ENCODE measurements at places on chromosomes 16 and 17.

GRCh38 chr17:72388765-72389473 lies 268.1 kb downstream of the SOX9 start:
- no peak for DNase-seq

DNA sequence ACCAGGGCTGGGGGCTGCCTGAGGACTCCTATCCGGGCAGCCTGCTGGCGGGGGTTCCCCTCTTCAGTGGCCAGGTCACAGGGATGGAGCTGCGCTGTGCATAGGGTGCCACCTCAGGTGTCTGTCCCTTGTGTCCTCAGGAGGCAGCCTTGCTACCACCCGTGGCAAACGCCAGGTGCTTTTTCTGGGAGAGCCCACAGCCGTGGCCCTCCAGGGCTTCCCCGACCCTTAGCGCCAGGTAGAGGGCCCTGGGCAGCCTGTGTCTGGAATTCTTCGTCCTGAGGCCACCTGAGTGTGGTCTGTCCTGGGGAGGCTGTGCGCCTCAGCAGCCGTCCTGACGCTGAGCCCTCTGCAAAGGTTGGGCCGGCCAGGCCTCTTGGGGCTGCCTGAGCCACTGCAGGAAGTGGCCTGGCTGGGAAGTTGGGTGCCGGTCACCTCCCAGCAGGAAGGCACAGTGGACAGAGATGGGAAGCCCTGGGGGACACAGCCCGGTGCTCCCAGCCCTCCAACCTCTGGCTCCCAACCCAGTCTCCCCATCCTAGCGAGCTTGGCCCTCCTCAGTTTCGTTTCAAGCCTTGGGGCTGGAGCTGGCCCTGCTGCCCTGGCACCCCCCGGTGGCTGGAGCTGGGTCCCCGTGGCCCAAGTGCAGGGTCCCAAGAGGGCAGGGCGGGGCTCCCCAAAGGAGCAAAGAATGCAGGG lies 7.6 kb upstream of the BAIAP3 start:
- DNase-seq: no peak

DNA sequence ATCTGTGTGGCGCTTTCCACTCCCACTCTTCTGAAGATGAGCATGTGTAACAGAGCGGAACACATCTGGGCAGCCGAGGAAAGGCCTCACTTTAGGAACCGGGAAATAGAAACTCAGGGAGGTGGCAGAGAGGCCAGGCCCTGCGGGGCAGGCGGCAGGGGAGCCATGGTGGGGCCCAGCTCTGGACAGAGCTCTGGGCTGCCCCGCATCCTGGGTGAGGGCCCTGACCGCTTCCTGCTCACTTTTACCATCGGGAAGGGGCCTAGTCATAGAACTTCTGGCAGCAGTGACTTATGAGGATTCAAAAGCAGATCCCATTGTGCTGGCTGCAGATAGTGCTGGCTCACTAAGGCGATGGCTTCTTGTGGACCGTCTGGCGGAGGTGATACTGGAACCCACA lies 22.6 kb downstream of the COX4I1 start:
- DNase-seq: no peak

DNA sequence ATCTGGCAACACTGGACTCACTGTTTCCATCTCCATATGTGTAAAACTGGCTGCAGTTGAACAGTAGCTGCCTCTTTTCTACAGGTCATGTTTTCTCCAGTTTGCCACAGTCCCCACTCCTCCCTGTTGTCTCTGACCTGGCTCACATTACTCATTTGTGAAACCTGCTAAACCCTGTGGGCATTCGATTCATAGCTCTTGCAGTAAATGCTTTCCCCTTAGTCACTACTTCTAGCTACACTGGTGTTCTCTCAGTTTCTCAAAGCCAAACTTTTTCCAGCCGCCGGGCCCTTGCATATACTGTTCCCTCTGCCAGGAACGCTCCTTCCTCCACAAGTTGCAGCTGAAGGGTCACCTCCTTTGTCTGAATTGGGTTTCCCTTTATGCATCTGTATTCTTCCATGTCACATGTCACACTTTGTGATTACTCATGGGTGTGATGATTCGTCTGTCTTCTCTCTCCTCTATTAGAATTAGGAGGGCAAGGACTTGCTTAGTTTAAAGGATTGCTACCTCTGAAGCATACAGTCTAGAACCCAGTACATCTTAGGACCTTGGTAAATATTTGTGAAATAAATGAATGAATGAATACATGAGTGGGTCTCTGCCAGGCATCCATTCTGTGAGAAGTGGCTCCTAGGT lies 15.0 kb upstream of the MT4 start:
- no peak for DNase-seq

DNA sequence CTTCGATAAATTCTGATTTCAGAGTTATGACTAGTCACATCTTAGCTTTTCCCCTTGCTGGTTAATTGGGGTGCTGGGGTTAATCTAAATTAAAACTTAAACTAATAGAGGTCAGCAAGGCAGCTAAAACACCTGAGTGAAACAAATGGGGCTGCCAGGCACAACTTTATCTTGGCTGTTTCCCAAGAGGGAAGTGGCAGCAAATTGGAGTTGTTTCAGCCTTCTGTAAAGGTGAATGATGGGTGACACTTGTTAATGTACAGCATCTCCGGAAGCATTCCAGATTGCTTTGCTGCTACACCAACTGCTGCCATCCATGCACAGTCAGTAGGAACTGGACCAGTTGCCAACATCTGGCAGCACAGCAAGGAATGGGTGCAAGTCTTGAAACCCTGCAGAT lies 43.9 kb downstream of the AATF start:
- no peak for DNase-seq

GRCh38 chr16:84514874-84515835 lies 10.7 kb upstream of the MEAK7 start:
- DNase-seq: peak; percentile 86

DNA sequence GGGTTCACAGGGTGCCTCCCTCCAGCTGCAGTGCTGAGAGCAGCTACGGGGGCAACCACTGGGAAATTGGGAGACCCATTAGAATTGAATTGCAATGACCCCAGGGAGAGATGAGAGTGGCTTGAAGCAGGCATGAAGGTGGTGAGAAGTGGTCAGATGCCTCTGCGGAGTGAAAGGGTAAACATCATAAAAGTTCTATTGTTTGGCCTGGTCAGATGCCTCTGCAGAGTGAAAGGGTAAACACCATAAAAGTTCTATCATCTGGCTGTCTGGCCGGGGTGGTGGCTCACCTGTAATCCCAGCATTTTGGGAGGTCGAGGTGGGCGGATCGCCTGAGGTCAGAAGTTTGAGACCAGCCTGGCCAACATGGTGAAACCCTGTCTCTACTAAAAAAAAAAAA lies 53.5 kb downstream of the TNFRSF13B start:
- no peak for DNase-seq

GRCh38 chr17:49725452-49726130 lies 17.8 kb upstream of the SLC35B1 start:
- no peak for DNase-seq

DNA sequence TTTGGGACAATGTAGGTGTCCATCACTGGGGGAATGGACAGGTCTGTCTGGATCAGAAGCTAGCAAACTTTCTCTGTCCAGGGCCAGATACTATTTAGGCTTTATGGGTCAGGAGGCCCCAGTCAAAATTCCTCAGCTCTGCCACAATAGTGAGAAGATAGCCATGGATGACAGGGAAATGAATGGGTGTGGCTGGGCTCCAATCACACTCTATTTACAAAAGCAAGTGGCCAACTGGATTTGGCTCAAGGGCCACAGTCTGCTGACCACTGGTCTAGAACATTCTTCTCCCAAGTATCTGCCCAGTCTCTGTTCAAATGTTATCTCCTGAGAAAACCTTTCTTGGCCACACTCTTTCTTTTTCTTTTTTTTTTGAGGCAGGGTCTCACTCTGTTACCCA lies 339.9 kb downstream of the SOX9 start:
- no peak for DNase-seq

DNA sequence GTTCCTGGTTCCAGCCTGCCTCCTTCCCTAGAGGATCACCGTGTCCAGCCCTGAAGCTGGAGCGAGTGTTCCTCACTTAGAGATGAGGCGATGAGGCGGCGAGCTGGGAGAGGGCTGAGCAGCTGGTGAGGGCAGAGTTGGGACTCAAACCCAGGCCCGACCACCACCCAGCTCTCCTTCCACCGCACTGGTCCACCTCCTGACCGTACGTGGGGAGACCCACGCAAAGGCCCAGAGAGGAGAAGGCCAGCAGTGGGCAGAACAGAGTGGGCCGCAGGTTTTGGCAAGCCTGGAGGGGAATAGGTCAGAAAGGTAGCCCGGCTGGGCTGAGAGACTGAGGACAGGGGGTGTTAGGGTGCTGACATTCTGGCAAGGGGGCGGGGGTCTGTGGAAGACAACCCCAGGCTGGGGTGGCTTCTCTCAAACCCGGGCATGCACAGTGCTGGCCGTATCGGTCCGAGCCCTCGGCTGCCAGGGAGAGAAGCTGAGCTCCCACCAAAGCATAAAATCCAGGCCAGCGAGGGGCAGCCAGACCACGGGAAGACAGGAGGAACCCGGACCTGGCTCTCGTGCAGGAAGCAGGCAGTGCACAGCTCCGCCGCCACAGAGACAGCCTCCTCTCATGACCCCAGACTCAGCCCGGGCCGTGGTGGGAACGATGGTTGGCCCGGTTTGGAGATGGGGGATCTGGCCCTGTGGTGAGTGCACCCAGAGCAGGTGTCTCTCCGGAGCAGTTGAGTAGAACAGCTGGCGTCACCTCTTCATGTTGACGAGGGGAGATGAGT lies 24.9 kb downstream of the MLYCD start:
- DNase-seq: no peak

DNA sequence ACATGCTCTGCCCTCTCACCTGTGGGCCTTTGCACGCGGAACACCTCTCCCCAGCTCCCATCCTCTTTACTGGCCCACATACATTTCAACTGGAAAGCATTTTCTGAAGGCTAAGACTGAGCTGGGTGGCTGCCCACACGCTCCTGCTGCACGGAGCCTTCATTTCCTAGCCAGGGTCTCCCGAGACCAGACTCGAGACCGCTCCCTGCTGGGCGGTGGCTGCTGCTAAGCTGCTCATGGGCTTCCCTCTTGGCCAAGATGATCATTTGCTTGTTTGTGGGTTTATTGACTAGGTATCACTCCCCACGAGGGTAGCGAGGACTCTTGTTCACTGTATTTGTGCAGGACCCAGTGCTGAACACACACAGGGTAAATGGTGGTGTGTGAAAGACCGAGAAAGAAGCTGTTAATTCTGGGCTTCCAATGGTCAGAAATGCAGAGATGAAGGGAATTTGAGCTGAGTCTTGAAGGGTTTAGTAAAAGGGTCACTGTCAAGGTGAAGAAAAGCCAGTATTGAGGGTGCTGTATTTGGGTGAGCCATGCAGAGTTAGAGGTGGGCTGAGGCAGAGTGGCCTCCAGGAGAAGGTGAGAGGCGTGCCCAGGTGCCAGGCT lies 907 bp downstream of the TRAPPC2L start:
- DNase-seq: peak; percentile 77

GRCh38 chr17:17205368-17206123 lies 587 bp downstream of the PLD6 start:
- peak; percentile 54 for DNase-seq

DNA sequence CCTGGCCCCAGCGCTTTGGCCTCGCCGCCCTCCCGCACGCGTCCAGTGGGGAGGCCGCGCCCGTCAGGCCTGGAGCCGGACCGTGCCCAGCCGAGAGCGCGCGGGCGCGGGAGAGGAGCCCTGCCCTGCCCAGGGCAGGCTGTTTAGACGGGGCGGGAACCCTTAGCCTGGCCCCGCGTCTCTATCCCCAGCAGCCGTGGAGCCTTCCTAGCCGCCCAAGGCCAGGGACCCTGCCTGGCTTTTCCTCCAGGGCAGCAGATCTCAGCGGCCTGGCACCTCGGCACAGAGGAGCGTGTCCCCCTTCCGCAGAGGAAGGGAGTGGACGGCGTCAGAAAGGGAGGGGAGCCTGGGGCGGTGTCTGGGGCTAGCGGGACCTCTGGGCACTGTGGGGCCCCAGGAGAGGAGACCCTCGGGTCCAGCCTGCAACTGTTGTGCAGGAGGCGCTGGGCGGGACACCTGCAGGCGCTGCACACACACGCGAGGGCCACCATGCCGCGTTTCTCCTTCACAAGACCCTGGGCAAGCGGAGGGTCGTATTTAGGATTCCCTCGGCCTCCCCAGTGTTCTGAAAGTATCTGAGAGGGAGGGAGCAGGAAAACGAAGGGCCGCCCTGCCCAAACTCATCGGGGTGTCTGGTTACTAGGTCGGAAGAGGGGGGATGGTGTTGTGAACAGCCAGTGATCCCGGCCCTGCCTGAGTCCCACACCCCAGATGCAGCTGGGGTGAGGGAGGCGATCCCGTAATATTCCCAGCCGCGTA lies 2.3 kb upstream of the NPTX1 start:
- DNase-seq: no peak

- DNase-seq: no peak
These were observed 6.9 kb downstream of the DOK4 start for GRCh38 chr16:57479205-57479975.

- DNase-seq: no peak
These were observed 91.9 kb downstream of the USP32 start for GRCh38 chr17:60300011-60300410.

Data from CD4-positive, alpha-beta T cell treated with Interleukin-12 subunit alpha and Interleukin-12 subunit beta, for 1 hour (primary cell).